ENCODE measurements at places on chromosomes 16 and 17.
A peak's percentile ranks its signal among the peaks of the same experiment; 100 is the strongest.

DNA sequence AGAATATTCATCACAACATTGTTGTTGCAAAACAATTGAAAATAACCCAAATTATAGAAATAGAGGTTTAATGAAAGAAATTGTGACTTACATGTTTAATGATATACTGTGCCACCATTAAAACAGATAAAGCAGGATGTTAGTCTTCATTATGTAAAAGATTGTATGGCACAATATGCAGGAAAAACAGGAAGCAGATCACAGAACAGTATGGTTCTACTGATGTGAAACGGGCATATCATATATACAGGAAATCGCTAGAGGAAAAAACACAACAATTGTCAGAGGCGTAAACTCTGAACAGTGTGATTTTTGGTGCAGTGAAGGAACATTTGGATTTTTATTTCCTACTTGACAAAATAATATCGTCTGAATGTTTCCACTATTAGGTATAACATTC lies 22.0 kb downstream of the OR3A1 start:
- no peak for DNase-seq

DNA sequence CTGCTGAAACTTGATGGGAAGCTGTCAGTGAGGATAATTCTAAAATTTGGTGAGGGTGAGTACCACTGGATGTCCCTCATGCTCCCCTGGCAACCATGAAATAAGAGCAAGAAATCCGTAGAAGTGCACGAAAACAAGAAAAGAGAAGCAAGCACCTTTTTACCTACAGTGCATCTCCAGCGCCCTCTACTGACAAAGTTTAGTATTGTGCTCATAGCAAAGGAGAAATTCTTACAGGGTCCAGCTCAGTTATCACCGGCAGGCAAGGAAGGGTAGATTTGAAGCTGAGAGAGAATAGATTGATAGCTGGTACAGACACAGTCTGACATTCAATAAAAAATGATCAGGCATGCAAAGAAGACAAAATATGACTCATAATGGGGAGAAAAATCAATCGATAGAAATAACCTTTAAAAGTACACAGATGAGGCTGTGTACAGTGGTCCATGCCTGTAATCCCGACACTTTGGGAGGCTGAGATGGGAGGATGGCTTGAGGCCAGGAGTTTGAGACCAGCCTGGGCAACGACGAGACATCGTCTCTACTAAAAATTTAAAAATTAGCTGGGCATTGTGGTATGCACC lies 28.3 kb upstream of the TEX2 start:
- peak; percentile 57 for DNase-seq

- DNase-seq: no peak
These were observed 205.2 kb upstream of the CDH5 start for GRCh38 chr16:66161269-66161668.

- no peak for DNase-seq
These were observed 336.2 kb upstream of the PMFBP1 start for GRCh38 chr16:72508191-72508590.

GRCh38 chr17:40100669-40101366 lies 429 bp upstream of the NR1D1 start:
- DNase-seq: peak; percentile 96

- no peak for DNase-seq
These were observed 243.5 kb downstream of the FOXL1 start for GRCh38 chr16:86821895-86822294.

DNA sequence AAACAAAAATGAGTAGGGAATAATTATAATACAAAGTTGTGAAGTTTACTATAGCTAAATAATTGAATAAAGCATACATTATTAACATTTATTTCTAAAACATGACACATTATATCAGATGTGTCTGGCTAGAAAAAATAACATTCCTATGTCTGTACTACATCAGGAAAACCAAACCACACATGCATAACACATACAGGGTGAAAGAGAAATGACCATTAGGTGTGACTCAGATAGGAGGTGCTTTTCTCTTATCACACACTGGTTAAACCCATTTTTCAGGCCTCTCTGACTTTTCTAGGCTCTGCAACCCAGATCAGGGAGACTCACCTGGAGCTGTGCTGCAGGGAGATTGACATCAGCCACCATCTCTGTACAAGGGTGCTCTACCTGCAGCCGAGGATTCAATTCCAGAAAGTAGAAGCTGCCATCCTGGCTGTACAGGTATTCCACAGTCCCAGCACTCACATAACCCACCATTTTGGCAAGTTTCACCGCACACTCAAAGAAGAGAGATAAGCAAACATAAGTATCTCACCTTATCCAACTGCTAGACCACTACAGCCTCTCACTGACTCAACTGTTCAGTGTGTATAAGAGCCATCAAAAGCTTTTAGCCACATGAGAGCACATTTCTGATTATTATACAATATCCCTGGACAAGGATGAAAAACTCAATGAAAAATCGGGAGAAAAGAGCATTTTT lies 116.6 kb upstream of the C17orf78 start:
- DNase-seq: no peak

- no peak for DNase-seq
These were observed 23.3 kb upstream of the GINS2 start for GRCh38 chr16:85711982-85712587.

DNA sequence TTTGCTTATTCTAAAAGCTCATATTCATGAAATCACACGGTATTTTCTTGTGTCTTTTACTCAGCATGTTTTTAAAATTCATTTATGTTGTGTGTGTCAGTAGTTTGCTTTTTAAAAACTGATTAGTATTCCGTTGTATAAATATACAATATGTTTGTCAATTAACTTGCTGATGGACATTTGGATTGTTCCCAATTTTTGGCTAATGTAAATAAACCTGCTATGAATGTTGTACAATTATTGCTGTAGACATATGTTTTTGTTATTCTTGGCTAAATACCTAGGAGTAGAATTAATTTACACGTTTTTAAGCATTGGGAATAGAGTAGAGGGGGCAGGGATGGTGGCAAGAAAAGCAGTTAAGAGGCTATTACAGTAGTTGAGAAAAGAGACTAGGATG lies 199.5 kb upstream of the CCL2 start:
- no peak for DNase-seq
